Fibroblast of upper back skin (primary cell): ENCODE measurements at places on chromosomes 1 and 21.

DNA sequence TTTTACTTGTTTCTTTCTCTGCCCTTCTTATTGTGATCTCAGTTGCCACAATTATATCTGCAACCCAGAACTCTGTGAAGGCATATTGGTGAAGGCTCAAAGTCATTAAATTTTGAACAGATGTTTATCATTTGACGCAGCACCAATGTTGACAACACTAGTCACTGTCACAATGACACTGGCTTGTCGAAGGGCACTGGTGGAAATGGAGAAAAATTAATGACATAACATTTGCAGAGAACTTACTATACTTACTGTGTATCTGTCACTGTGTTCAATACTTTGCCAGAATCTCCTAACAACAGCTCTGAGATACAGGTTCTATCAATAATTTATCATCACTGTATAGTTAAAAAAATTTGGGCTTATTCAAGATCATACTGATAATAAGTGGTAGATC lies 1213.7 kb downstream of the NCAM2 start:
- no peak for DNase-seq

DNA sequence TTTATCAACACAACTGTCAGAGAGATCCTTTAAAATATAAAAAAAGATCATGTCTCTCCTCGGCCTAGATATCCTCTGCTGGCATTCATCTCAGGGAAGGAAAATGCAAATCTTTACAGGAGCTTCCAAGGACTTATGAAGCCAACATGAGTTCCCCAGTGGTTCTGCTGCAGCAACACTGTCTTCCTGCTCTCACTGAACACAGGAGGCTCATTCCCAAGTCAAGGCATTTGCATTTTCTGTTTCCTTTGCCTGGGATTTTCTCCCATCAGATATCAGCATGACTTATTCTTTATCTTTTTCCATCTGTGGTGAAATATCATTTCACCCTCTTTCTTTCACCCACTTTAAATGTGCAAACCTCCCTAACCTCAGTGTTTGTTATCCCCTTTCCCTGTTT lies 513.8 kb upstream of the ZP4 start:
- DNase-seq: peak; percentile 17

GRCh38 chr1:207398986-207399385 lies 55.1 kb upstream of the CR2 start:
- no peak for DNase-seq

DNA sequence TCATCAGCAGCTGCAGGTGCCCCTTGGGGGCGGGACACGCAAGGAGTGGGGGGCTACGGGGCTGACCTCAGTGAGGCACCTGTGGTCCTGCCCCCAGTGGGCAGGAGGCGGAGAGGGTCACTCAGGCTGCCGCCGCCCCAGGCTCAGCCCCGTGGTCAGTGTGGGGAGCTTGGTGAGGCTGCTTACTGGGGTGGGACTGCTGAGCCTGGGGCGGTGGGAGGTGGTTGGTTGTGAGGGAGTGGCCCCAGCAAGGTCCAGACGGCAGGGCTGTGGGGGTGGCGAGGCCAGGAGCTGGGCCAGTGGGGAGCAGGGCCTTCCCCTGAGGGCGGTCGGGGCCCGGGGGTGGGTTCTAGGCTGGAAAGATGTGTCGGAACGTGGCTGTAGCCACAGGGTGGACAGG lies 14.3 kb downstream of the PFKL start:
- DNase-seq: no peak

- DNase-seq: peak; percentile 72
Measured at GRCh38 chr1:196115646-196116045, 492.6 kb downstream of the KCNT2 start.

DNA sequence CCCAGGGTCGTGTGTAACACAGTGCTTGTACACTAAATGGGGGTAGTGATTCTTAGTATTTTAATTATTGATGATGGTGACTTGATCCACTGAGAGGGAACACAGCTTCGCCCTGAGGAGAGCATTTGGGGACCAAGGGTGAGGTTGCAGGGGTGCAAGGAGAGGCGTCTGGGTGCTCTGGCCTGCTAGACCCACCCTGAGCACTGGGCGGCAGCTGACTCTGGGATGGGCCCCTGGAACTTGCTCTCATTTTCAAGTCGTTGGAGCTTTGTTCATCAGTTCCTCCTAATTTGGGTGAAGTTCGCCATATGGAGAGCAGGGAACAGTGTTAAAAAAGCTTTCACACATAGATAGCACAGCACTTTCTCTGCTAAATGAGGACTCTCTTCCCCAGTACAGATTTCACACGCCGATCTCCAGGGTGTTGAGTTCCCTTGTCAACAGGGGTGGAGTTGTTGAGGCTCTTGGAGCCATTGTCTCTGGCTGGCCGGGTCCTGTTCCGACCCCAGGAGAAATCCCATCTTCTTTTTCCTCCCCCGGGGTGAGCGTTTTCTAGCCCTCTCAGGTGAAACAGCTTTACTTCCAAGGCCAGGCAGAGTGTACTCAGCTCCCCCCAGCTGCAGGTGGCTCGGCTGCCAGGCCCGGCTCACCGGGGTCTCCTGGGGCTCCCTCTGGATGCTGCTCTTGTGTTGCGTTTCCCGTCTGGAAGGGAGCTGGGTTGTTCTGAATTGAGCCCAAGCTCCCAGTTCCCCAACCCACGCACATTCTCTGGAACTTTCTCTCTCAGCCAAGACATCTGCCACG lies 367.4 kb downstream of the RPS6KC1 start:
- DNase-seq: no peak

DNA sequence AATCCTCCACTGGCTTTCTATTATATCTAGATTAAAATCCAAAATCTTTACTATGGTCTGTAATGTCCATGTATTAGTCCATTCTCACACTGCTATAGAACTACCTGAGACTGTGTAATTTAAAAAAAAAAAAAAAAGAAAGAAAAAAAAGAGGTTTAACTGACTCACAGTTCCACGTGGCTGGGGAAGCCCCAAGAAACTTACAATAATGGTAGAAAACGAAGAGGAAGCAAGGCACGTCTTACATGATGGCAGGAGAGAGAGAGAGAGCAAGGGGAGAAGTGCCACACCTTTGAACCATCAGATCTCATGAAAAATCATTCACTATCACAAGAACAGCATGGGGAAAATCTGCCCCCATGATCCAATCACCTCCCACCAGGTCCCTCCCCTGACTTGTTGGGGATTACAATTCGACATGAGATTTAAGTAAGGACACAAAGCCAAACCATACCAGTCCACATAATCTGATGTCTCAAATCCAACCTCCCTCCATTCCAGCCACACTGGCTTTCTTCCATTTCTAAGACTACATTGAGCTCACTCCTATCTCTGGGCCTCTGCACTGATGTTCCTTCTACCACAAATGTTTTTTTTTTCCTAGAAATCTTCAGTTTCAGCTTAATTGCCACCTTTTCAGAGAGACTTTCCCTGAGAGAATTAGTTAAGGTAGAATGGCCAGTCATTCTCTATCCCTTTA lies 92.4 kb downstream of the EIF4G3 start:
- no peak for DNase-seq

- DNase-seq: no peak
Measured at GRCh38 chr1:81340239-81340638, 460.5 kb upstream of the ADGRL2 start.

GRCh38 chr1:41160498-41161110 lies 81.5 kb downstream of the SCMH1 start:
- DNase-seq: no peak

- DNase-seq: peak; percentile 66
Measured at GRCh38 chr21:45655124-45655523, 11.6 kb downstream of the PCBP3 start.

- no peak for DNase-seq
Measured at GRCh38 chr1:44678626-44679025, 4.1 kb downstream of the ARMH1 start.

DNA sequence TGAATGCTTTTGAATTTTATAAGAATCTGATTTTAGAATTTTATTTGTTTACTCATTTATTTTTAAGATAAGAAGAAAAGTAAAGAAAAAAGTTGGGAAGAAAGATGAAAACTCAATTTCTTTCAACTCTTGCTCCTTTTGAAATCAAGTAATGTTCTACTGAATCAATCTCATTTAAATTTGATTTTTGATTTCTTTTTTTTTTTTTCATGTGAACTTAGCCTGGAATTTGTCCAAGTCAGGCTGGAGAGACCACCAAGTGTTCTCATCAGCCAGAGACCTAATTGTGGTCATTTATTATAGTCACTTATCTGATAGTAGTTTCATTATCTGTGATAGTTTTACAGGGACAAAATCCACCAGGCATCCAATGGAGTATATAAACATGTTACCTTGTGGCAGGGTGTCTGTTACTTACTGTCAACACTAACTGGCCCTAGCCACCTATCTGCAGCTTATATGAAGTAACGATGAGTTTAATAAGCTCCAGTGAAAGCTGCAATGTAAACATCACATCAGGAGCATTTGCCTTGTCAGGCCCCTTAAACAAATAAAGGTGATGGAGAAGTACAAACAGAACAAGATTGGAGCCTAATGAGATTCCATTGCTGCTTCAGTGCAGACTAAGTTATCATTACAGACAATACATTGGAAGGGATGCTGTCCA lies 39.2 kb downstream of the HLX start:
- no peak for DNase-seq

DNA sequence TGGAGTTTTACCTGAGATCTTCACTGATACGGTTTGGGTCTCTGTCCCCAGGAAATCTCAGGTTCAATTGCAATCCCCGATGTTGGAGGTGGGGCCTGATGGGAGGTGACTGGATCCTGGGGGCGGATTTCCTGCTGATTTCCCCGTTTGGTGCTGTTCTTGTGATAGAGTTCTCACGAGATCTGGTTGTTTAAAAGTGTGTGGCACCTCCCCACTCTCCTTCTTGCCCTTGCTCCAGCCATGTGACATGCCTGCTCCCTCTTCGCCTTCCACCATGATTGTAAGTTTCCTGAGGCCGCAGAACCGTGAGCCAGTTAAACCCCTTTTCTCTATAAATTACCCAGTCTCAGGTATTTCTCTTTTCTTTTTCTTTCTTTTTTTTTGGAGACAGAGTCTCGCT lies 126.4 kb upstream of the SLC45A1 start:
- no peak for DNase-seq

GRCh38 chr1:182957902-182958395 lies 5.0 kb upstream of the SHCBP1L start:
- DNase-seq: peak; percentile 10

DNA sequence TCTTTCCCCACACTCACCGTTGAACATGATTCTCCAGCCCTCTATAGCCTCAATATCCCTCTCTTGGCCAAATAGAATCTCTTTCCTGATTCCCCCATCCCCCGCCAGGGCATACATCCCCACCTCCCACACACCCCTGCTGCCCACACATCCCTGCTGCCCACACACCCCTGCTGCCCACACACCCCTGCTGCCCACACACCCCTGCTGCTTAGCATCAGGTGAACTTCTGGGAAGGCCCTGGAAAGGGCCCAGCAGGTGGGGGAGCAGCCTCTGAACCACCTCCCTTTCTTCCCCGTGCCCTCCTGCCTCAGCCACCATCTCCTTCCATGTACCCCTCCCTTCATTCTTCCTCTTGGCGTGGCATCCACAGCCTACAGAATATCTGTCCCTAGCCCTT lies 15.9 kb upstream of the IFNLR1 start:
- DNase-seq: no peak

DNA sequence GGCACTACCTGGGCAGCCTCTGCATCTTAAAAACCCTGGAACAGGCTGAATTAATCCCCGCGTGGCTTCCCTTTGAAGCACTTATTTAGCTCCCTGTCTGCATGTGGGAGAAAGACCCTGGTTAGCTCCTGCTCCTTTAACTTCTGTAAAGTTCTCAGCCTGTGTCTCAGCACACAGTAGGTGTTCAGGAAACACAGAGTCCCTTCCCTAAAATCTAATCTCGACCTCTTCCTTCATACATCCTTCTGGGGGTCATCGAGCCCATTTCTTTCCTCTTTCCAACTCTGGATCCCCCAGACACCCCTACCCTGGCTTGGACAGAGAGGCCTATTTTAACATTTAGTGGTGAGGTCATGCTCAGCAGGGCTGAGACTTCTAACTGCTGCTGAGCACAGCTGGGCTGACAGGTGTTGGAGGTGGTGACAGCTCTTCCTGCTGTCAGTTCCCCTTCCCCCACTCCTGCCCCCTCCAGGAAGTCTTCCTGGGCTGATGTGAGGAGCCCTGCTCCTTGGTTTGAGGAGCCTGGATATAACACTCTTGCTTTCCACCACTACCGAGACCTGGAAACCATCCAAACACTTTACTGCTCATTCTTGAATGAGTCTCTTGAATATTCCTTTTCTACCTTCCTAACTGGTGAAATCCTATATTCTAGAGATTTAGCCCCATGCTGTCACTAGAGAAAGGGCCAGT lies 5.3 kb downstream of the E2F2 start:
- no peak for DNase-seq

DNA sequence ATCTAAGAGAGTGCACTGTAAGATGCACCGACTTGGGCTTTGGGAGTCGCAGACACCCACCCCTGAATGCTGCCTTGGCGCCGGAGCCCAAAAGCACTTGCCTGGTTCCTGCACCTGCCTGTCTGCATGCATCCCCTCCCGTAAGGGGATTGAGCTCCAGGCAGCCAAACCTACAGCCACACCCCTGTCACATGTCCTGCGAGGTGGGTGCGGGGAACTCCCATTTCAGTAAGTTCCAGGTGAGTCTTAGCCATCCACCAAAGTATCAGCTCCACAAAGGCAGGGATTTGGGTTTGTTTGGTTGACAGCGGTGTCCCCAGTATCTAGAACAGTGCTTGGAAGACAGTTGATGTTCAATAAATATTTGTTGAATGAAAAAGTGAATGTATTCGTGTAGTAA lies 31.5 kb upstream of the MAP10 start:
- DNase-seq: no peak

- DNase-seq: no peak
Measured at GRCh38 chr1:205938682-205939081, 4.6 kb downstream of the SLC26A9 start.

DNA sequence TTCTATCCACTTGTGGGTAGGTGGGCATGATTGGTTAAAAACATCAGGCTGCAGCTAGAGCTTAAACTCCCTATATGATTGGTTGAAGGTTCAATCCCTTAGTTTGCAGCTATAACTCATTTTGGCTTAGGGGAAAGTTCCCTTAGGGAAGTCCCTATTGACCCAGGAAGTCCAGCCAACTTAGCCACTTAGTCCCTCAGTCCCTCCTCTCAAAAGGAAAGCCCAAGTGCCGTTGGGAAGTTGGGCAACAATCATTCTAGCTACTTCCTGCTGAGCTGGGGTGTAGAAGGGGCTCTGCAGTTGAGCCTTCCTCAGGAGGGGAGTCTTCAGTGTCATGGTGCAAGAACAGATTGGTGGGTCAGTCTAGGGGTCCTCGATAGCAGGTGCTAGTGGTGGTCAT lies 12.2 kb downstream of the MSTO1 start:
- no peak for DNase-seq

DNA sequence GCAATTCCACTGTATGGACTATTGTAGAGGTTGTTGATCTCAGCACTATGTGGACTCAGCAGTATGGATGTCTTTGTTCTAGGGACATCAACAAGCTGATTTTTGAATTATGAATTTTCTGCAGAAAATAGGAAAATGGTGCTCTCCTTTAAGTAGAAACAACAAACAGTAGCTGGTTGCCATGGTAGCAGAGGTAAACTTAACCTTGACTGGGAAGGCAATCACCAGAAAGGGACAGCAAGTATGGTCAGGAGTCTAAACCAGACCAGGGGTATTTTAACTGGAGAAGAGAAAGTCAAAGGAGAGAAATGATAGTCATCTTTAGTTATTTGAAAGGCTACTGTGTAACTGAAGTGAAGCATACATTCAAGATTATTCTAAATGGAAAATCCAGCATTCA lies 22.3 kb downstream of the WLS start:
- DNase-seq: no peak

- DNase-seq: no peak
Measured at GRCh38 chr1:90413519-90413918, 303.6 kb downstream of the BARHL2 start.
